ENCODE measurements at places on chromosomes 13 and 19. TPM values are rescaled to one million over a fixed set of nuclear protein-coding genes. Genes with fewer than 3 reads are reported as not detected.

Gene HCN2
- total RNA-seq = 0.72 TPM

DNA sequence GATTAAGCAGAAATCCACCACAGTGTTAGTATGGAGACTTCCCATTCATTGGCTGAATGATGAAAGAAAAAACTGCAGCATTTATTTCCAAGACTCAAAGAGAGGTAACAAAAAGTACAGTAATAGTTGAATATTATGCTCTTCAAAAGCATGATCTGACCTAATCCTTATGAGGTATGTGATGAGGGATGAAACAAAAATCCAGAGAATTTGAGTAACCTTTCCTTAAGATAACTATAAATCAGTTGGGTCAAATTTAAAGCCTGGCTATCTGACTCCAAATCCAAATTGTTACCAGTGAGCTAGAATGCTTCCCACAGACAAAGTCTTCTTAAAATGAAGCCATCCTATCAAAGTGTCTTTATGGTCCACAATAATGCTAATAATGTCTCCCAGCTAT, 38.1 kb downstream of the NUFIP1 start:
- no peak overlapping the region for H3K4me3 ChIP-seq
- DNase-seq = peak; percentile 43
- no peaks in the 10 kb centered on the region for H3K27me3 ChIP-seq
- H3K36me3 ChIP-seq = peaks cover 2% of the 10 kb centered on the region
- H3K4me1 ChIP-seq = peaks cover 3% of the 10 kb centered on the region

Gene ZNF470
- total RNA-seq = 4.4 TPM

- H3K36me3 ChIP-seq = peaks cover 2% of the 10 kb centered on the region
- H3K4me1 ChIP-seq = no peaks in the 10 kb centered on the region
- H3K27me3 ChIP-seq = no peaks in the 10 kb centered on the region
- DNase-seq = no peak
These were observed 12.1 kb downstream of the GPR18 start for GRCh38 chr13:99246100-99246499.

DNA sequence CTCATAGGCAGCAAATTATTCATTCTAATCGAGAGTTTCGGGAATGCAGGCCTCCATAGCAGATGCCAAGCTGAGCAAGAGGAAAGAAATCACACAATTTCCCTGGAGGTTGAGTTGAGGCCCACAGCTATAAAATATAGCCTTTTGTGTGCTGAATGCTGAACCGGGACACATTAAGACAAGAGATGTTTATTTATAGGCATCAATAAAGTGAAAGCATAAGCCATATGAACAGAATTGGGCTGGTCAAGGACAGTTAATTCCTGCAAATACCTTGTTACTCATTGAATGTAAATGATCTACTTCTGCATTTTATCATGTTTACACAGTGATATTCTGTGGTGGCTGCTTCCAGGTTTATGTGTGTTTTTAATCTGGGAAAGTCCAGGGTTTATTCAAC, 461.7 kb downstream of the KLF12 start:
- H3K4me1 ChIP-seq = peaks cover 3% of the 10 kb centered on the region

DNA sequence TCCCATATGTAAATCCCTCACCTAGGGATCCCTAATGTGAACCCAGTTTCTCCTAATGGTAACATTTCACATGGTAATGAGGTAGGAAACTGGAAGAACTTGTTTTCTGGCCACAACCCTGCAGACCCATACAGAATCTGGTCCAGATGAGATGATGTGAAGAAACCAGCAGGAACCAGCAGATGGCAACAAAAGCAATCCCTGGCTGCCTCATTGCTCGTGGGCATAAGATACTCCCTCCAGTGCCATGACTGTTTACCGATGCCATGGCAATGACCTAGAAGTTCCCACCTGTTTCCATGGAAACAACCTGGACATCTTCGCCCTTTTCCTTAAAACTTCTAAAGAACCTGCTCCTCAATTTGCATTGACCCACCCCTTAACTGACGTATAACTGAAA, 1.4 kb upstream of the CD209 start:
- H3K27ac ChIP-seq = no peak overlapping the region
- H3K4me3 ChIP-seq = no peak overlapping the region
- peak; percentile 7 for DNase-seq
- peaks cover 3% of the 10 kb centered on the region for H3K27me3 ChIP-seq

Gene C1QTNF9
- total RNA-seq = under 0.01 TPM

Gene LPAR6
- 1.4 TPM for total RNA-seq

GRCh38 chr19:47100290-47100689, 13.3 kb downstream of the ZC3H4 start:
- H3K27me3 ChIP-seq = no peaks in the 10 kb centered on the region
- peaks cover 4% of the 10 kb centered on the region for H3K36me3 ChIP-seq
- H3K4me3 ChIP-seq = no peak overlapping the region
- no peak for DNase-seq
- peaks cover 5% of the 10 kb centered on the region for H3K4me1 ChIP-seq
- H3K27ac ChIP-seq = no peak overlapping the region

Gene TSHZ3
- 8.1 TPM for total RNA-seq

DNA sequence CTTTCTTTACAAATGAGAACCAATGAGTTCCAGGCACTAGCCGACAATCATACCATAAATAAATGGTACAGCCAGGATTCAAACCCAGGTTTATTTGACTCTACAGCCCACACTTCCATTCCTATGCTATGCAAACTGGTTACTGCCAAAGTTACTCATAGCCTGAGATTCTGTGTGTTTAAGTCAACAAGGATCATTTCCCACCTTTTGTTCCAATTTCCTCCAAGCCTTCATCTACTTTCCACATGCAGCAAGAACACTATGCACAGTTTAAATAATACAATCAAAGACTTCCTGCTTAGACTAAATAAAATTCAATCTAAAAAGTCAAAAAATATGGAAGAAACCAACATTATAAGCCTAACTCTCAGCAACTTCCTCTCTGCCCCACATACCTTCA, 59.2 kb upstream of the KLF12 start:
- H3K36me3 ChIP-seq = no peaks in the 10 kb centered on the region
- H3K27me3 ChIP-seq = no peaks in the 10 kb centered on the region
- no peak overlapping the region for H3K4me3 ChIP-seq
- no peak overlapping the region for H3K27ac ChIP-seq

Gene SIAH3
- not detected for total RNA-seq

- H3K27ac ChIP-seq = no peak overlapping the region
- H3K36me3 ChIP-seq = no peaks in the 10 kb centered on the region
- H3K4me1 ChIP-seq = no peaks in the 10 kb centered on the region
- no peaks in the 10 kb centered on the region for H3K27me3 ChIP-seq
These were observed 24.4 kb downstream of the COMMD6 start for GRCh38 chr13:75513271-75513670.

GRCh38 chr19:35142606-35143230, 337 bp upstream of the FXYD7 start:
- H3K4me1 ChIP-seq = peaks cover 18% of the 10 kb centered on the region
- DNase-seq = no peak
- no peak overlapping the region for H3K27ac ChIP-seq
- H3K27me3 ChIP-seq = peaks cover 31% of the 10 kb centered on the region

DNA sequence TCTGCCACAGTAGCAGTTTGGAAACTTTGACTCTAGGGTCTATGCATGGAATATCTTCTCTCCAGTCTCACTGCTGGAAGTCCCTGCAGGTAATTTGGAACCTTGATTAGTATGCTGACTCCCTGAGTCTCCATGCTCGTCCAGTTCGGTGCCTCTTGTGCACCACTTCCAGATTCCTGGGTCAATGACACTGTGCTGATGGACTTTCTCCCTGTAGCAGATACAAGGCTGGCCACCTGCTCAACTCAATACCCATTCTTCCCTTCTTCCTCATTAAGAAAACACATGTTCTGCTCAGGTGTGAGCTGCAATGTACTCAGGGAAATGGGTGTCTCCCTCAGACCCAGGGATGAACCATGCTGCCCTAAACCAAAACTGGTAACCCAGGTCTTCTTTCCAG, 99.1 kb downstream of the KL start:
- H3K4me3 ChIP-seq = no peak overlapping the region
- no peak for DNase-seq
- H3K36me3 ChIP-seq = peaks cover 56% of the 10 kb centered on the region
- peaks cover 30% of the 10 kb centered on the region for H3K4me1 ChIP-seq
- no peaks in the 10 kb centered on the region for H3K27me3 ChIP-seq
- H3K27ac ChIP-seq = no peak overlapping the region

Gene IQCN
- 0.18 TPM for total RNA-seq

Gene IRGC
- not detected for total RNA-seq

DNA sequence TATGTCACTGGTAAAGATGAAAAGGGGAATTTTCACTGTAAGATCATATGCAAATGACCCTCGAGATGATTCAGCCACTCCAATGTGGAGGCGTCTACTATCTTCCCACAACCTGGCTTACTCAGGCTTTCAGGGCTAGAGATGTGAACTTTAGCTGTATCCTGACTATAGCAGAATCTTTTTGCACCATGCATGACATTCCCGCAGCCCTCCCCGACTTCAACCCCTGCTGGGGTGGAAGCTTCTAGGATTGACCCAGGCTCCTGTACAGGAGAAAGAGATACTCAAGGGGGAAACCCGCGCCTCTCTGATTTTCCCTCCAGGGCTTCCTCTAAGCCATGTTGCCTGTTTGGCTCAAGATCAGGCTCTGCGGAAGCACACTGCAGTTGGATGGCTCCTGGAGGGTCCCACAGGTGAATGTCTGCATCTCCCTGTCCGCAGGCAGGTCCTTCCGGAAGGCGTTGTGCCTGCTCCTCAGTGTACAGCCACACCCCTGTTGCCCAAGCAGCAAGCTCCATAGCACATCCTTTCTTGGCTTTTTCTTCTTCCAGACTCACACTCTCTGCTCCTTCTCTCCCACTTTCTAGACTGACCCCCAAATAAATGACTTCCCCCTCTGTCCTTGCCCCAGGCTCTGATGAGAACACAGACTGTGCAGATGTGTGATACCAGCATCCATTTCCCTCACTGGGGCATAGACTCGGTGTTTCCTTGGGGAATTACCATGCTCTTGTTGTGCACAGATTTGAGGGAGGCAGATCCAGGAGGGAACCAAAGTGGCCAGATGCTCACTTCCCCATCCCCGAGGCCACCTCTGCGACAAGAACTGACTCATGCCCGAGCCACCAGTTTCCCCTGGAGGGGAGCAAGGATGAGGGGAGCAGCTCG, 29.1 kb upstream of the POP4 start:
- H3K36me3 ChIP-seq = no peaks in the 10 kb centered on the region
- H3K4me3 ChIP-seq = no peak overlapping the region
- H3K27me3 ChIP-seq = peaks cover 6% of the 10 kb centered on the region
- DNase-seq = peak; percentile 47

Gene GAS6
- 220 TPM for total RNA-seq

Gene EGLN2
- total RNA-seq = 54.1 TPM

DNA sequence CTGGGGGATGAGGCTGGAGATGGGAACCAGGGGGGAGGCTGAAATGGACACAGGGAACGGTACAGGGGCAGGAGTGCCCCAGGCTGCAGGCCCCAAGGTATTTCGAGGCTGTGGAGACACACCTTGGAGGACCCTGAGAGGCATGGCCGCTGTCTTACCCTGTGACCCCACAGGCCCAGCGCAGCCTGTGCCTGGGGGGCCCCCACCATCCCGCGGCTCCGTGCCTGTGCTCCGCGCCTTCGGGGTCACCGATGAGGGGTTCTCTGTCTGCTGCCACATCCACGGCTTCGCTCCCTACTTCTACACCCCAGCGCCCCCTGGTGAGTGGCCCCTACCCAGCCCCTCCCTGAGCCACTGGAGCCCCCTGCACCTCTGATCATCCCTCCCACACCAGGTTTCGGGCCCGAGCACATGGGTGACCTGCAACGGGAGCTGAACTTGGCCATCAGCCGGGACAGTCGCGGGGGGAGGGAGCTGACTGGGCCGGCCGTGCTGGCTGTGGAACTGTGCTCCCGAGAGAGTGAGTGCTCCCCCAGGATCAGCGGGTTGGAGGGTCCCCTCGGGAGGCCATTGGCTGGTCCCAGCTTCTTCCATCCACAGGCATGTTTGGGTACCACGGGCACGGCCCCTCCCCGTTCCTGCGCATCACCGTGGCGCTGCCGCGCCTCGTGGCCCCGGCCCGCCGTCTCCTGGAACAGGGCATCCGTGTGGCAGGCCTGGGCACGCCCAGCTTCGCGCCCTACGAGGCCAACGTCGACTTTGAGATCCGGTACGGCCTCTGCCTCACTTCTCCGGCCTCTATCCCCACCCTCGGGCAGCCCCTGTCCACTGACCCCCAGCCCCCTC, 16.9 kb upstream of the SPIB start:
- H3K36me3 ChIP-seq = peaks cover 9% of the 10 kb centered on the region
- H3K27ac ChIP-seq = no peak overlapping the region
- H3K27me3 ChIP-seq = no peaks in the 10 kb centered on the region

DNA sequence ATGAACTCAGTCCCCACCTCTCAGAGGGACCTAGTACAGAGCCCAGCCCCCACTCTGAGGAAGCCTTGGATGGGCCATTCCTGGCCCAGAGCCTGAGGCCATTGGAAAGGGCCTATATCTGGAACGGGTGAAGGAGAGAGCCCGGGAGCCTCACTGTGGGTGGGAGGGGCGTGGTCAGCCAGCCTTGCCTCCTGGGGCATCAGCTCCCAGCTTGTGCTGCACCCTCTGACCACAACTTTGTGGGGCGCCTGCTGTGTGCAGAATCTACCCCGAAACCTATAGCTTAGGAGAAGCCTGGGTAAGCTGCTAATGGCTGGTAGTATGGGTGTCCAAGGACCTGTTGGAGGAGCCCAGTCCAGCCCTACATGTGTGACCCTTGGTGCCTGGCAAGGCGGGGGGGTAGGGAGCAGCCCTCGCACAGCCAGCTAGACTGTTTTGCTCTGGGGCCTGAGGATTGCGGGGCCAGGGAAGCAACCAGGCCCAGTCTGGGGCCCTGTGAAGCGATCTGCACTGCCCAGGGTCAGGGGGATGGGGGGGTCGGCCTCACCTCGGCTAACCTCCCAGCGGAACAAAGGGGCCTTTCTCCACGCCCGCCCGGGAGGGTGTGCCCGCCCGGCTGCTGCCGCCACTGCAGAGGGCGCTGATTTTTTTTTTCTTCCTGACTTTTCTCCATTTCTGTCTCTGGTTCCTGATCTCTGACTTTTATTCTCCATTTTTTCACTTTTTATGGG, 42.3 kb downstream of the LYL1 start:
- peak overlapping the region; percentile 8 for H3K27ac ChIP-seq
- H3K36me3 ChIP-seq = peaks cover 4% of the 10 kb centered on the region
- H3K27me3 ChIP-seq = no peaks in the 10 kb centered on the region
- H3K4me3 ChIP-seq = no peak overlapping the region

Gene VN1R2
- total RNA-seq = not detected

DNA sequence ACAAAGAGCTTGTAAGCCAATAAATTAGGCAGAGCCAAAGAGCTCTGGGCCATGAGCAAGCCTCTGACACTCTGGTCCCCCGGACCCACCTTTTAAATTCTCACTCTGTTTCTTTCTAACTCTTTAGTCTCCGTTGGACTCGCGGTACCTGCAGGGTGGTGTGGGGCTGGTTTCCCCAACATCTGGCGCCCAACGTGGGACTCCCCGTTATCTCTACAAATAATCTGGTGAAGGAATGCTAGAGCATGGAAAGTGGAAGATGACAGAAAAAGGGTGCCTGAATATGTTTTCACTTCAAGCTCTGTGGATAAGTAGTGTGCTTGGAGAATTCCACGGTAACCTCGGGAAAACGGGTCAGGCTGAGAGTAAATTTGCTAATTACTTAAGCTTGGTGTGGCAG, 36.5 kb upstream of the CYP2B6 start:
- H3K27ac ChIP-seq = no peak overlapping the region
- no peak overlapping the region for H3K4me3 ChIP-seq
- no peaks in the 10 kb centered on the region for H3K27me3 ChIP-seq

GRCh38 chr13:45194081-45194939, 6.5 kb downstream of the KCTD4 start:
- DNase-seq = peak; percentile 34
- no peak overlapping the region for H3K27ac ChIP-seq
- H3K36me3 ChIP-seq = peaks cover 2% of the 10 kb centered on the region
- H3K4me1 ChIP-seq = peaks cover 7% of the 10 kb centered on the region
- H3K4me3 ChIP-seq = no peak overlapping the region

Gene KLF1
- not detected for total RNA-seq

- peaks cover 47% of the 10 kb centered on the region for H3K27me3 ChIP-seq
- no peak overlapping the region for H3K27ac ChIP-seq
- peaks cover 9% of the 10 kb centered on the region for H3K4me1 ChIP-seq
- peak overlapping the region; percentile 51 for H3K4me3 ChIP-seq
These were observed 2.6 kb downstream of the FGF9 start for GRCh38 chr13:21673539-21673788.

Measured in IMR-90 (cell line).